ENCODE measurements at places on chromosomes 11 and 22.

GRCh38 chr11:128285321-128285720, 302.0 kb downstream of the ETS1 start:
- no peak for DNase-seq

- DNase-seq, result peak; percentile 7
Measured at GRCh38 chr22:38843201-38843656, 599 bp downstream of the NPTXR start.

- no peak for DNase-seq
Measured at GRCh38 chr11:65390996-65391395, 4.6 kb downstream of the FRMD8 start.

- no peak for DNase-seq
Measured at GRCh38 chr11:75602951-75603350, 40.9 kb downstream of the SERPINH1 start.

DNA sequence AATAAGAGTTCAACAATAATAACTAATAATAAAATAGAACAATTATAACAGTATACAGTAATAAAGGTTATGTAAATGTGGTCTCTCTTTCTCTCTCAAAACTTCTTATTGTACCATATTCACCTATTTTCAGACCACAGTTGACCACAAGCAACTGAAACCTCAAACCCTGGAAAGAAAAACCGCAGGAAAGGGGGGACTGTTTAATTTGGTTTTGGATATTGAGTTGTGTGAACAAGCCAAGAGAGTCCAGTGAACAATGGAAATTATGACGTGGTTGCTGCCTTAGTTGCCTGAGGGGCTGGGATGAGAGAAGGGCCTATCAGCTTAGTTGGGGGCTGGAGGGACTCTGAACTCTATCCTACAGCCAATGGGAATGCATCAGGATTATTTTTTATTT, 178.7 kb upstream of the POU2AF2 start:
- no peak for DNase-seq

DNA sequence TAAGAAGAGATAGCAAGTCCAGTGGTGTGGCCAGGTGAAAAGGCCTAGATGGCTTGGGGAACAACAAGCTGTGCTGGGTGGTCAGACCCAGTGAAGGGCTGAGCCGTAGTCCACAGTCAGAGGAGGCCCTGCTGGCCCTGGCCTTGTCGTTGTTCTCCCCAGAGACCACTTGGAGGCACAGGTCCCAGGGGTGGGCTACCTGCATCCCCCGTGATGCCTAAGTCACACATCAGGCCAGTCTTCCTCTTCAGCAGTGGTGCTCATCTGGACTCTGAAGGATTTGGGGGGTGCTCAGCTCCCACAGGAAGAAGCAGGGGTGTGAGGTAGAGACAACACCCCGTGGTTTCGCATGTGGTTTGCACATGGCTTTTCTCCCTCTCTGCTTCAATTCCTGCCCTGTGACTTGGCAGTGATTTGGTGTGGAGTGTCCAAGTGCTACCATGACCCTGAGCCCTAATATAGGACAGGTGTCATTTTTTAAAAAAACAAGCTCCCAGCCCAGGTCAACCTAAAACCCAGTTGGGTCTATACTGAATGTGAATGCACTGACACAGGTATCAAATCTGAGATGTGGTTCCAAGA, 51.0 kb downstream of the ALX4 start:
- no peak for DNase-seq

- no peak for DNase-seq
Measured at GRCh38 chr22:29457730-29458129, 19.3 kb downstream of the RFPL1 start.

DNA sequence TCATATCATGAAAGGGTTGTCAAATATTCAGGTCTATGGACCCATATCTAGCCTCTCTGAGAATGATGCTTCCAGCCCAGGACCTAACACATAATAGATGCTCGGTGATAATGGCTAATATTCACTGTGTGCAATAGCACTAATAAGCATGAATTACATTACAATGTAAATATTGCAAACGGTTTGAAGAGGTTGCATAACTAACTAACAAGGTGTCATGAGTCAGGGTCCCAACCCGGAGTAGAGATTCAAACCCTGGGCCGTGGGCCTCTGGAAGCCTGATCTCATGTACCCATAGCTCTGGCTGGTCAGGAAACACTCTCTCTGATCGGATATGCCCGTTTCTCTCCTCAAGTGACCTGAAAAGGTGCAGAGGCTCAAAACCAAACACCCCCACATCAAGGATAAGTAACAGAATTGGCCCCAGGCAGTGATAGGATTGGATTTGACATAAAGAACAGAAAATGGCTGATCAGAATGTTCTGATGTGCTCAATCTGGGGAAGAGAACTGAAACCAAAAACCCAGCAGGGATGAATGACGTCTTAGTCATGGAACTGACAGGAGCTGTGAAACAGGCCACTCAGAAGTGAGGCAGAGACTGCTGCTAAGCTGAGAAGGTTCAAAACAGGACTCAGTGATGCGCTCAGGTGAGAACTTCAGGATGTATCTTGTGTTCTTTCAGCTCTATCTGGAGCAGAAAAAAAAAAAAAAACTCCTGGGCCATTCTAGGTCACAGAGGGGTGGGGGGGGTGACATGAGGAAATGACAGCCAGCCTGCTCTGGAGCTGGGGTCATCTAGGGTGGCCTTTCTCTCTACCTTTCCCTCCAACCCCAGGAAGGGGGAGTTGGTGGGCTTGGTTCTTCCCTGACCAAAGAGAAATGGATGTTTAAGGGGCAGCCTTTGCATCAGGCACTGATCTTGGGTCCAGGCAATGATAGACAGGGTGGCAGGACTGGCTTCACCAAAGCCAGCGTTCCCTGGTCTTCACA, 6.6 kb upstream of the KCTD17 start:
- DNase-seq, result no peak
